ENCODE measurements at places on chromosomes 11 and 22.

DNA sequence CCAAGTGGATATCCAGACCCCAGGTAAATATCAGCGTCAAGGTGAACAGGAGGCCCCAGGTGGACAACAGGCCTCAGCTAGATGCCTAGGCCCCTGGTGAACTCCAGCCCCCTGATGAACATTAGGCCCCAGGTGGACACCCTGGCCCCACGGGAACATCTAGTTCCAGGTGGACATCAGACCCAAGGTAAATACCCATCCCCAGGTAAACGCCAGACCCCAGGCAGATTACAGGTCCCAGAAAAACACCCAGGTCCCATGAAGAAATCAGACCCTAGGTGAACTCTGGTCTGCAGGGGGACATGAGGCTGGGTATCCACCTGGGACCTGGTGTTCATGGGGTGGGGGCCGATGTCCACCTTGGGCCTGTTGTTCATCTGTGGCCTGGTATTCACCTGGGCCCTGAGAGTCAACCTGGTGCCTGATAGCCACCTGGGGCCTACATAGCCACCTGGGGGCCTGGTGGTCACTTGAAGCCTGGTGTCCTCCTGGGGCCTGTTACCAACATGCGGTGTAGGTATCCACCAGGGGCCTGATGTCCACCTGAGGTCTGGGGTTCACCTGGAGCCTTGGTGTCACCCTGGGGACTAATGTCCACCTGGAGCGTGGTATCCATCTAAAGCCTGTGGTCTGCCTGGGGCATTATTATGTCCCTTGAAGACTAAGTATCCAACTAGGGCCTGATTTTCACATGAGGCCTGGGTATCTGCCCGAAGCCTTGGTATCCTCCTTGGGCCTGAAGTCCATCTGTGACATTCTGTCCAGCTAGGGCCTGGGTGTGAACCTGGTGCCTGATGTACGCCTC, 56.8 kb upstream of the SEPTIN5 start:
- DNase-seq, result no peak

- DNase-seq, result no peak
Observed at GRCh38 chr11:131823772-131824171, 453.4 kb downstream of the NTM start.

DNA sequence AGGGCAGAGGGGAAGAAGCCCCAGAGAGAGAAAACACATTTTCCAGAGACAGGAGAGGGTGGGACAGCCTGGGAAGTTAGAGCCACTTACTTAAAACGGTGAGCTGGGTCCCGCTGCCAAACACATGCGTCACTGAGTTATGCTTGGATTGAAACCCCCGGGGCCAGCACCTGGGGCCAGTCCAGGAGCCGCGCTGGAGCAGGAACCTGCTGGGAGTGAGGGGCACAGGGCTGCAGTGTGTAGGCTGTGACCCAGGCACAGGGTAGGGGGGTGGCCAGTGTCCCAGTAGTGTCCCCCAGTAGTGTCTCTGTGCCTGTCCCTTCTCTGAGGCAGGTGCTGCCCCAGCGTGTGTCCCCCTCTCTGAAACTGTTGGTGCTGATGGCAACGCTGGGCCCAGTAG, 5.2 kb downstream of the IGLL1 start:
- DNase-seq, result no peak

GRCh38 chr22:42922374-42923191, 65.5 kb upstream of the ARFGAP3 start:
- DNase-seq, result no peak

DNA sequence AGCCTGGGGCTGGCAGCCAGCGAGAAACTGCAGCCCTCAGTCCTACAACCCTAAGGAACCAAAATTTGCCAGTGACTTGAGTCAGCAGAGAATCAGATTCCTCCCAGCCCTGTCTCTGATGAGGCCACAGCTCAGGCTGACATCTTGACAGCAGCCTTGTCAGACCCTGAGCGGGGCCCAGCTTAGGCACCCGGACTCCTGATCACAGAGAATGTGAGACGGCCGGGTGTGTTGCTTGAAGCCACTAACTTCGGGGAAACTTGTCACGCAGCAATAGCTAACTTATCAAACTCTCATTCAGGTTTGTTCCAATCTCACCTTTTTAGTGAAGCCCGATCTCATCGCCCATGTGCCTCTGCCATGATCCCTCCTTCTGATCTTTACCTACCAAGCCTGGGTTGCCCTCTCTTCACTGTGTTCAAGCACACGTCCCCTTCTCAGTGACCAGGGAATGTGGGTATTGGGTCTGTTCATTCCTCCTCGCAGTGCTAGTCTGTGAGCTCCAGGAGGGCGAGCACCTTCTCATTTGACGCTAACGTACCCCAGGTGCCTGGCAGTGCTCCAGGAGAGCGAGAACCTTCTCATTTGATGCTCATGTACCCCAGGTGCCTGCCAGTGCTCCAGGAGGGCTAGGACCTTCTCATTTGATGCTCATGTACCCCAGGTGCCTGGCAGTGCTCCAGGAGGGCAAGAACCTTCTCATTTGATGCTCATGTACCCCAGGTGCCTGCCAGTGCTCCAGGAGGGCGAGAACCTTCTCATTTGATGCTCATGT, 280.7 kb downstream of the BRD1 start:
- DNase-seq, result no peak

DNA sequence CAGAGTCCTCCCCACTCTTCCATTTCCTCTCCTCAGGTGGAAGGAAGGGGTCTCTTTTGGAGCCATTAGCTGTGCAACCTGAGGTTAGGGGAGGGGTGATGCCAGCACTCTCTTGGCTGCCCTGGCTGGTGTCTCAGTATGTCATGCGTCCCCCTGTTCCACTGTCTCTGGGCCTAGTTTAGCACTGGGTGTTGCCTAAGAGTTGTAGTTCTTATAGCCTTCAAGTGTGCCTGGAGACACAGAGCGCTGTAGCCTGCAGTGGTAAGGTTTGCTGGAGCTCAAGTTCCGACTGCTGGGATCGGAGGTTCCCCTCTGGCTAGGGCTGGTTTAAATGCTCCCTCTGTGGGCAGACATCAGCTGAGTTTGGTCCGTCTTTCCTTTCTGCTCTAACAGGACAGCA, 20.9 kb downstream of the OR10D3 start:
- DNase-seq, result no peak

- no peak for DNase-seq
Observed at GRCh38 chr22:42067671-42068251, 2.9 kb downstream of the NAGA start.

GRCh38 chr22:39724390-39724789, 153.8 kb downstream of the CACNA1I start:
- DNase-seq, result no peak

DNA sequence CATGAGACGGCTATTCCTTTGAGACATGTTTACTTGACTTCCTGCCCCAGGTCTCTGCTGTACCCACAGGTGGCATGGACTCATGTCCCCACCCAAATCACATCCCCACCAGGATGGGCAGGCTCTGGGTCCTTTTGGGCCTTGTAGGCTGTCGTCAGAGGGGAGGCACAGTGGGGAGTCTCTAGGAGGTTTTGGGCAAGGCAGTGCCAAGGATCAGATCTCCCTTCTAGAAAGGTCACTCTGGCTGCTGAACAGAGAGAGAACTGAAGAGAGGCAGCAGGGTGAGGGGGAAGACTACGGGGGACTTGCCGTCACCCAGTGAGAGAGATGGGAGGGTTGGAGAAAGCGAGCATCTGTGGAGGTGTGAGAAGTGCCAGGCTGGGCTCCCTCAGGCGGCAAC, 4.6 kb upstream of the KCNQ1OT1 start:
- no peak for DNase-seq

GRCh38 chr11:92531065-92531739, 306.6 kb downstream of the FAT3 start:
- DNase-seq, result peak; percentile 48

GRCh38 chr11:104105155-104105554, 58.8 kb downstream of the PDGFD start:
- no peak for DNase-seq

DNA sequence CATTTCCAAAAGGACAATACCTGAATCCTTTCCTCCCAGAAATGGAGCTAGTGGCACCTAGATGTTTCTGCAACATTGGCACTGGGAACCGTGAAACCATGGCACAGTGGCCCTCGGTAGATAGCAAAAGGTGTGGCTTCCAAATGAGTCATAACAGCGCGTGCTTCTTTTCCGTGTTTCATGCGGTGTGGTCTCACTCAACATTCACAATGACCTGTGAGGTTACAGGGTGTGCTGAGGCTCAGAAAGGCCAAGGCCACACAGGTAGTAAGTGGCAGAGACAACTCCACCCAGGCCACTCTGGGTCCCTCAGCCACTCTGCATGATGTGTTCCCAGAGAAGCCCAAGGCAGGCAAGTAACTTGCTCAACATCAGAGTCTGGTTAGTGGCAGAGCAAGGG, 67.4 kb downstream of the TP53I11 start:
- DNase-seq, result no peak

- no peak for DNase-seq
Observed at GRCh38 chr11:955154-956063, 29.7 kb downstream of the AP2A2 start.

GRCh38 chr11:109401545-109401944, 20.4 kb upstream of the C11orf87 start:
- no peak for DNase-seq

DNA sequence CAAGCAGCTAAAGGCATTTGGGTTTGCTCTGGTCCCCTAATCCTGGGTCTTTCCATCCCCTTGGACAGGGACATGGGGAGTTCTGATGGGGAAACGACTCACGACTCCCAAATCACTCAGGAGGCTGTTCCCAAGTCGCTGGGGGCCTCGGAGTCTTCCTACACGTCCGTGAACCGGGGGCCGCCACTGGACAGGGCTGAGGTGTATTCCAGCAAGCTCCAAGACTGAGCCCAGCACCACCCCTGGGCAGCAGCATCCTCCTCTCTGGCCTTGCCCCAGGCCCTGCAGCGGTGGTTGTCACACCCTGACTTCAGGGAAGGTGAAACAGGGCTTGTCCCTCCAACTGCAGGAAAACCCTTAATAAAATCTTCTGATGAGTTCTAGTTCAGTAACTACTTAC, 10.7 kb downstream of the UPK3A start:
- no peak for DNase-seq

DNA sequence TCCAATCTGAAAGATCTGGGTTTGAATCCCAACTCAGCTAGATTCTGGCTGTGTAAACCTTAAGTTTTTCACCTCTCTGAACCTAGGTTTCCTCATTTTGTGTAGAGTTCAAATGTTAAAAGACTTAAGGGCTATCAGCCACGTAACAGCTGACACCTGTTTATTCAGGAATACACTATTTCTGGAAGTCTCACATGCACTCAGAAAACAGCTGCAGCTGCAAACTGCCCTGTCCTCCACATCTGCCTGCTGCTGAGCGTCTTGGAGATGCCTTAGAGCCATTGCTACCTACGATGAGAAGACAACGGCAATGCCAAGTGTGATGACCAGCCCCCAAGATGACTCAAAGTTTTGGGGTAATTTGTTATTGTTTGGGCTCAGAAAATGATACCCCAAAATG, 6.7 kb upstream of the TRIM44 start:
- DNase-seq, result no peak

- peak; percentile 7 for DNase-seq
Observed at GRCh38 chr22:49209452-49210195, 618.0 kb downstream of the BRD1 start.

- DNase-seq, result no peak
Observed at GRCh38 chr11:36330411-36330810, 34.3 kb downstream of the PRR5L start.

DNA sequence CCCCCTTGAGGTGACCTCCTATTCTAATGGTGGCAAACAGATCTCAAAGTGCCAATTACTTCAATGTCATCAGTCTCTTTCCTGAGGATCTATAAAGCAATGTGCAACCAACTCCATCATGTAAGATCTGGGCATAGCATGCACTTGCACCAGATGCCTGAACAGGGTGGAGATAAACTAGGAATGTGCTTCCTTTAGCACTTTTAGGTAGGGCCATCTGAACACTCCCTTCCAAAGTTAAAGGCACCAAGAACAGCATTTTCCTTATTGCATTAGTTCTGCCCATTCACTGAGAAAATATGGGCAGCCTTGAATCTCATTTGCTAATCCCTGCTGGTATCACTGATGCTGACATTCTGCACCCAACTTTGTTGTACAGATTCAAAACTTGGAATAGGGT, 112.0 kb downstream of the SGSM3 start:
- no peak for DNase-seq

DNA sequence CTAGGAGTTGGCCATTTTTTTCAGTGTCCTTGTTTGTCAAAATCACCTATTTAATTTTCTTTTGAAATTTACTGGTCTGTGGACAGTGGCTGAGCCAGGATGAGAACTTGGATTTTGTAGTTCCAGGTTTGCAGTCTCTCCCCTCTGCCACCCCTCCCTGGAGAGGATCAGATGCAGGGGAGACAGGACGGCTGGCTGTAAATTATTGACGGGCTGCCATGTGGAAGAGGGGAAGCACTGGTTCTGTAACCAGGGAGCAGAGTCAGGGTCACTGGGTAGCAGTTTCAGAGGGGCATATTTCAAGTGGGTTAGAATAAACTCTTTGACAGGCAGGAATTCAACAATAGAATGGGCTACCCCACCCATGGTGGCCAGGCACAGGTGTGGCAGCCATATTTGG, 20.6 kb upstream of the YWHAH start:
- DNase-seq, result no peak

GRCh38 chr11:19714387-19715363, 2.0 kb downstream of the NAV2 start:
- DNase-seq, result no peak

DNA sequence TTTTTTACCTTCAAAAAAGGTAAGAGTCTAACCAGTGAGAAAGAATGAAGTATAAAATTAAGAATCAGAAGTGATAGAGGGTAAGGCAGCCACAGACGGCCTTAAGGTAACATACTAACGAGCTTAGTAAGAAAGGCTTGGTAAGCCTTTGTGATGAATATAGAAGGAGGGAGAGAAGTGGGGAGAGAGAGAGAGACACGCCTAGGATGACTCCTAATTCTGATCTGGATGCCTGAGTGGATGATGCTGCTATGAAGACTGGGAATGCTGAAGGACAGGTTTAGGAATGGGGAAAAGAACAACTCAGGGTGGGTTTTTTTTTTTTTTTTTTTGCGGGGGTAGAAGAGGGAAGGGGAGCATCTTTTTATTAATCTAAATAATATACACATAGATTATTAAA, 4.8 kb downstream of the FBXO3 start:
- no peak for DNase-seq

GRCh38 chr11:120660024-120660565, 148.5 kb downstream of the GRIK4 start:
- peak; percentile 81 for DNase-seq

DNA sequence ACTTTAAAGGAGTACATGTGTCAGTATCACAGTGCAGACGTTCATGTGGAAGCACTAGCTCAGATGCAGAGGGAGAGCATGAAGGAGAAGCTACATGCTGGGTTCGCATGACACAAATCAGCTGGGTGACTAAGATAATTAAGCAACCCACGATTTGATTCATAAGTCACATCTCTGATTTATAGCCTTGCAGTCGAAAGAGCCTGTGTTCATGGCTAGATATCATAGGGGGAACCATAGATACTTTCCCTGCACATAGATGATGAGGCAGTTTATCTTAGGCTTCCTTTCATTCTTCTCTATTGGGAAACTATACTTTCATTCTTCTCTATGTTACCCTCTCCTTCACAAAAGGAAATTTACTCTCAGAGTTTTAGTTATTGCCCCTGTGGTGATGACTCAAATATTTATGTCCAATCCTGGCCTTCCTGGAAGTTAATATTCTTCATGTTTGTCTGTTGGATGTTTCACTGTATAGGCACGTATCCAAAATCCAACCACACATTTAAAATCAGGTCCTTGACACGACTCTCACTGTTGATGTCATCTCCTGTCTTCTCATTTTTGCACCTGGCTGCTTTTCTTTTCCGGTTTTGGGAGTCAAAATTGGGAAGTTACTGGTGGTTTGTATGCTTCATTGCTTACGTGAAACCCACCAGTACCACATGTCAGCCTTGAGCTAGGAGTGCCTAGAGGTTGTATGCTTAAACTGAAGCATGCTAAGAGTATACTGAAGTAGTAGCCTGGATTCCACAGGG, 56.3 kb upstream of the SLC5A12 start:
- DNase-seq, result no peak

Measured in HAP-1 (cell line).